ENCODE measurements at places on chromosomes 2 and 18. TPM values are rescaled to one million over a fixed set of nuclear protein-coding genes. Genes with fewer than 3 reads are reported as not detected.

KLF11 gene
- 0.18 TPM for total RNA-seq

DNA sequence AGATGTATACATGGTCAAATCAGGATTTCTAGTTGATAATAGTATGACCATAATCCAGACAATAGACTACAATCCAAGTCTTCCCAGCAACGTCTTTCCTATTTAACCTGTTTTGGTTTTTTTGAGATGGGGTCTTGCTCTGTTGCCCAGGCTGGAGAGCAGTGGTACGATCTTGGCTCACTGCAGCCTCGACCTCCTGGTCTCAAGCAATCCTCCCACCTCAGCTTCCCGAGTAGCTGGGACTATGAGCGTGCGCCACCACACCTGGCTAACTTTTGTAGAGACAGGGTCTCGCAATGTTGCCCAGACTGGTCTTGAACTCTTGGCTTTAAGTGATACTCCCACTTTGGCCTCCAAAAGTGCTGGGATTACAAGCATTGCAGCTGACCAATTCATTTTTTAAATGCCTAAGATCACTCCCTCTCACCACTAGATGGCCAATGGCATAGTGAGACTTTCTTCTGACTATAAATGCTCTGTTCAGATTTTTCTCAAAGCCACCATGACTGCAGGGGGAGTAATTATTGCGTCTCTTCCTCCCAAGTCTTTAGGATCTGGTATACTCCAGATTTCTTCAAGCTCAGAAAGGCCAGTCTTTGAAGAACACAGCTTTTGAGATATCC, 47.6 kb downstream of the HNRNPLL start:
- no peak overlapping the region for H3K4me3 ChIP-seq
- H3K36me3 ChIP-seq: no peaks in the 10 kb centered on the region
- DNase-seq: no peak
- no peaks in the 10 kb centered on the region for H3K27me3 ChIP-seq
- no peak overlapping the region for H3K27ac ChIP-seq
- no peaks in the 10 kb centered on the region for H3K4me1 ChIP-seq

SULT6B1 gene
- not detected for total RNA-seq

- H3K4me1 ChIP-seq: no peaks in the 10 kb centered on the region
- H3K27ac ChIP-seq: no peak overlapping the region
- no peaks in the 10 kb centered on the region for H3K36me3 ChIP-seq
- no peaks in the 10 kb centered on the region for H3K27me3 ChIP-seq
- H3K4me3 ChIP-seq: no peak overlapping the region
- no peak for DNase-seq
Measured at GRCh38 chr2:167013227-167013626, 124.9 kb downstream of the XIRP2 start.

GRCh38 chr18:36757081-36757480, 71.7 kb downstream of the TPGS2 start:
- DNase-seq: no peak
- no peaks in the 10 kb centered on the region for H3K36me3 ChIP-seq
- no peaks in the 10 kb centered on the region for H3K4me1 ChIP-seq
- no peak overlapping the region for H3K27ac ChIP-seq
- no peak overlapping the region for H3K4me3 ChIP-seq

Measured in GM12878 (cell line).